ENCODE measurements at places on chromosomes 16 and 17. TPM values are rescaled to one million over a fixed set of nuclear protein-coding genes. Genes with fewer than 3 reads are reported as not detected.

GFAP gene
- polyA plus RNA-seq: not detected

DNA sequence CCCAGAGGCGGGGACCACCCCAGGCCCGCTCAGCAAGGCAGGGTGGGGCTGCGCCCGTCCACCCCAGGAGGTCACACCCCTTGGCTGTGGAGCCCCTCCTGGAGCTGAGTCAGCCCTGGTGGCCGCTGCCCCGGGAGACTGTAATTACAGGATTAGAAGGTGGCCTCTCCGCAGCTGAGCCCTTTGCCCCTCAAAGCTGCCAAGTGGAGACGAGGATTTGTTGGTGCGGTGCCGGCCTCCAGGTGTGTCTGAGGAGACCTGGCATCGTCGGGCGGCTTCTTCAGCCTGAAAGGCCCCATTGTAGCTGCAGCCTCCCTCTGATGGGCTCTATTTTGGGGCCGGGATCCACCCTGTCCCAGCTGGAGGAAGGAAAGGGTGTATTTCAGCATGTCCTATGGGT, 22.7 kb upstream of the SPNS2 start:
- no peak for DNase-seq

DNA sequence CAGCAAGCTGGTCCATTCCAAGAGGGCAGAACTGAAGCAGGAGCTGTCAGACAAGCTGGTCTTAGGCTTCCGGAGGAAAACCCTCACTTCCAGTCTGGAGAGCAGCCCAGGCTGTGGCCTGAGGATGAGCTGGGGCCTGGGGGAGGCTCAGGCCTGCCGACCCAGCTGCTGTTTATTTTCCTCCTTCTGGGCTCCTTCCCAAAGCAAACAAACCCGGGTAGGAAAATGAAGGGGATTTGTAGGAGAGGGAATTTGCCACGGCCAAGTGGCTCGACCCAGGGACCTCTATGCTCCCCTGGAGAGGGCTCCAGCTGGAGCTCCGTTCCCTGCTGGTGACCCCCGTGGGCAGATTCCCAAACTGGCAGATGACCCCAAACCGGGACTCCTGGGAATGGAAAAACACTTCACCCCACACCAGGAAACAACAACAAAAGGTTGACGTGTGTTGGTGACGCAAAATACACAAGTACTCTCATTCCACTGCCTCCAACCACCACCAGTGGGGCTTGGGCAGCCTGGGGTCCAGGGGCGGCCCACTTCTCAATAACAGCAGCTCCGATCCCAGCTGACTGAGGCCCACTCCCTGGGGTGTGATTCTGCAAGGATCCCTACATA, 8.8 kb downstream of the JUP start:
- no peak for DNase-seq

- peak; percentile 68 for DNase-seq
Measured at GRCh38 chr17:78112518-78113471, 15.8 kb downstream of the TMC6 start.

- no peak for DNase-seq
Measured at GRCh38 chr16:78230832-78231231, 131.4 kb downstream of the WWOX start.

GSDMA gene
- polyA plus RNA-seq: 0.61 TPM

DNA sequence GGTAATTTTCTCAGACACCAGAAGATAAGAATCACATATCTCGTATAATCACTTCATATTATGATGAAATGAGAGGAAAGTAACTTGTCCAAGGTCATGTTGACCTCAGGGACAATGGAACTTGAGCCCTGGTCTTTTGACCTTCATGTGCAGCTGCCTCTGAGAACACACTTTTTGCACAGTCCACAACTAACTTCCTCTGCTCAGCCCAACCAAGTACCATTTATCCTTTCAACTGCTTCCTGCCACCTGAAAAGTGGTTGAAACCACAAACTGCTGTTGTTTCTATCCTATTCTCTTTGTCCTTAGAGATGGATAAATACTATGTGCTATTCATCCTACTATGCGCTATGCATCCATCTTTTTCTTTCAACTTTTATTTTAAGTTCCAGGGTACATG, 2.3 kb upstream of the CCL1 start:
- DNase-seq: no peak

DNA sequence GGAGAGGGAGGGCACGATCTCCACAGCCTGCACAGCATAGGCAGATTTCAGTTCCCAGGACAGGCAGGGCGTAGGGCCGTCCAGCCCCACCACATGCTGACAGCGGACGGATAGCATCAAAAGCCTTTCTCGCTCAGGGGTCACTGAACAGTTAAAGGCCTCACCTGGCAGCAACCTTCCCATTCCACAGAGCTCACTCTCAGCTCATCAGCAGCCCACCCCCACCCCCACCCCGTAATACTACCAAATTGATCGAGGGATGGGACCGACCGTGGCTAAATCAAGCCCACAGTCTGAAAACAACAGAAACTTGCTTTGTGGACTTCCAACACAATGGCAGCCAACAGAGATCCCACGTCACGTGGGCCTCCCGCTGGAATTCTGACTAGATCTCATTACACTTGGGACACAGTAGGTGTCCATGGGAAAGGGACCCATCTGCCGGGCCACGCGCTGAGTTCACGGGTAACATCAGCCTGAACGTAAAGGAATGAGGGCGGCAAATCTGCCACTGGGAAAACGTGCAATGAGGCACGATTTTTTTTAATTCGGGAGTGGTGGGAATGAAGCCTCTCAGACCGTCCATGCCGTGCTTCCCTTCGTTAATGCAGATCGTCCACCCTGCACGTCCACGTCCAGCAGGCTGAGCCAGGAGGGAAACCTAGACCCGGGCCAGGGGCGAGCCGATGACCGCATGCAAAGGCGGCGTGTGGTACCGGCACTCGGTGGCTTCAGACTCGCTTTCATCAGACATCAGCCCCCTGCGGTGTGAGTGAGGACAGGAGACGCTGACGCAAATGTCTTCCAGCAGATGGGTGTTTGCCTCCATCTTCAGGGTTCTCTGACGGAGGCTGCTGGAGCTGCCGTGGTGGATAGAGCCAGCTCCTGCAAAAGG, 92.1 kb downstream of the TBC1D16 start:
- DNase-seq: no peak

DNA sequence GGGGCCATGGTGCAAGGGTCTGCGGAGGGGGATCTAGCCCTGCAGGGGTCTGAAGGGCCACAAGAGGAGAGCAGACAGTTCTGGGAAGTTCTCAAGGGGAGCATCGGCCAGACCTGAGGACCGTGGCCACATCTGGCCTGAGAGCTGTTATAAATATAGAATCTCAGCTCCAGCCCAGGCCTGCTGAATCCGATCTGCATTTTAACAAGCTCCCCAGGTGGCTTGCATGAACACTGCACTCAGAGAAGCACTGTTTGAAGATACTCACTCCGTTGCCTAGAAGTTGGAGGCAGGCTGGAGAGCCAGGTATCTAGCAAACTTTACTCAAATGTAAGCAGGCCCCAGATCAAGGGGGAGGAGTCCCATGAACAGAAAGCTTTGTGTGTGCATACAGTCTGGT, 61.3 kb downstream of the NKD1 start:
- DNase-seq: no peak

GRCh38 chr17:14381606-14382005, 80.7 kb downstream of the HS3ST3B1 start:
- no peak for DNase-seq

- no peak for DNase-seq
Measured at GRCh38 chr16:2008009-2008526, 1.6 kb downstream of the ZNF598 start.

- DNase-seq: peak; percentile 77
Measured at GRCh38 chr16:84970447-84971127, 40.7 kb downstream of the ZDHHC7 start.

GRCh38 chr16:76796978-76797377, 394.0 kb upstream of the MON1B start:
- no peak for DNase-seq

GP1BA gene
- polyA plus RNA-seq: not detected

All from naive thymus-derived CD4-positive, alpha-beta T cell (primary cell).